Heart left ventricle (tissue), 16 donors: ENCODE measurements at places on chromosomes 11 and 22.

- DNase-seq: no peak
These were observed 1462.9 kb upstream of the RAG2 start for GRCh38 chr11:38060920-38061319.

- DNase-seq: no peak
These were observed 878.1 kb downstream of the BRD1 start for GRCh38 chr22:48949375-48950149.

DNA sequence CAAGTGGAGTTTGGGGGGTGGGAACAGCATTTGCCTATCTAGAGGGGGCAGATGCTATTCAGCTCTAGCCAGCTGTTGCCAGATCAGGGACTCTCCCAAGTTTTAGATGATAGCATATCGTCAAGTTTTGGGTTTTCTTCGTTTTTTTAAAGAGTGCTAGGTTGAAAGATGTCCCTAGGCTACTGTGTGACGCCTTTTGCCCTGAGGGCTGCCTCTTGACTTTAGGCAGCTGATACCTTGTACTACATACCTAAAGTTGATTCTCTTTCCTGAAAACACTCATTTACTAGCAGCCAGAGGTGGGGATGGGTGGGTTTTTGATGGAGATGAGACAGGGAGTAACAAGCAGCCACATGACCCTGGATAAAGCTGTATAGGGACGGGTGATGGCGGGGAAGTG is 87.1 kb downstream of the ABTB2 start:
- no peak for DNase-seq

DNA sequence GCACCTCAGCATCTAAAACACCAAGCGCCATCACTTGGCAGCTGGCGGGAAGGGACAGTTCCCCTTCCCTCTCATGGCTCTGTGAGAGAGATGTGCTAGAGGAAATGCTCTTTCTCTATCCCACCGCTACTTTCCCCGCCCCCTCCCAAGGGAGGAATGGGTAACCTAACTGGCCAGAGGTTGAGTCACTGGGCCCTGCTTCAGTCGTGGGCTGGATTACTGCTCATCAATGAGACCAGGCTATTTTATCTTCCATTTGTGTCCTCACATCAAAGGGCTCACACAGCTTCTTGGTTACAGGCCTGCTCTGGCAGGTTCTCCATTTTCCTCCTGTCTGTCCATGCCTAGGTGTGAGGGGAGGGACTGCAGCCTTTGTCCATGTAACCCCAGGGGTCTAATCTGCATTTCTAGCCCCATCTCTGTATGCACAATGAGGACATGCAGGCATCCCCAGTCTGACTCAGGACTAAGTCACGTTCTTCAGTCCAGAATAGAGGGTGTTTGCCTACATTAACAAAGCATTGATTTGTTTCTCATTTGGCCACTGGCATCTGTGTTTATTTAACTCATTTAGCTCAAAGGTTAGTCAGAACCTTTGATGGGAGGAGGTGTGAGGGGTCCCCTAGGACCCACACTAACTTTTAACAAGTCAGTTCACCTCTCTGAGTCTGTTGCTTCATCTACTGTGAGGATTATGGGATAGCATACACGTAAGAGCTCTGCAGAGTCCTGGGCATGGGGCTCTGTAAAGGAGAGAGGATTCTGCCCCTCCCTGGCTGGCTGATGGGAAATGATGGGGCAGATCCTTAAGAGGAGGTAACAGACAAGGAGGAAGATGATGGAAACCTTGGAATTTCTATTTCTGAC is 99.1 kb downstream of the XRRA1 start:
- DNase-seq: no peak

GRCh38 chr11:120385655-120386054 is 49.4 kb downstream of the ARHGEF12 start:
- DNase-seq: no peak
